Right atrium auricular region (tissue), 2 donors: ENCODE measurements at places on chromosomes 7 and 10.

DNA sequence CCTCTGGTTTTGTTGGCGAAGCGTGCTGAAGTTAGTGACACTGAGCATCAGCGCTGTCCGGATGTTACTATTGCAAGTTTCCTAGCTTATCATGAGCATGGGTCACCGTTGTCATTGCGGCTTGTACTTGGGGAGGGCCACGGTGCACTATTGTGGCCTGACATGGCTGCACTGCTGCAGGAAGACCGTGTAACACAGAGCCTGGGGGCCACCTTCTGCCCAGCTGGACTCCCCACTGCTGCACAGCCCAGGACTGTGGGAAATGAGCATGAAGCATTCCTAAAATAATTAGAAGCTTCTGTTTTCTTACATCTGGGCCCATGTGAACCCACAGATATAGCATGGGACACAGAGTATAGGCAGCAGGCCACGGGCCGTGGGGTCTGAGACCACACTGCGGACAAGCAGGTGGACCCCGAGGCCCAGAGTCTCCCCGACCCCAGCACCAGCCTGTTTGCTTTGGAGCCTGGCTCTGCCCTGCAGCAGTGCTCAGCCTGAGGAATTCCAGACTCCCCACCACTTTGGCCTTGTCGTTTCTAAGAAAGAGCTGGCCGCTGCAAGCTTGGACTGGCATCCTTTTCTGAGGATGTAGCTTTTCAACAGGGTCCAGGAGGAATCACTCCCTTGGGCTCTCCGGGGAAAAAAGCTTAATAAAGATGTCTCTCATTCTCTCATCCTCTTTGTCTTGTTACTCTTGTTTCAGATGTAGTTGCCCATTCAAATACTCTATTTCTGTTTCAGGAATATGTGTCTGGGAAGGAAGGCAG, 179.2 kb downstream of the CCDC3 start:
- no peak for DNase-seq

- DNase-seq = no peak
Measured at GRCh38 chr10:114042895-114043531, 653 bp upstream of the ADRB1 start.

DNA sequence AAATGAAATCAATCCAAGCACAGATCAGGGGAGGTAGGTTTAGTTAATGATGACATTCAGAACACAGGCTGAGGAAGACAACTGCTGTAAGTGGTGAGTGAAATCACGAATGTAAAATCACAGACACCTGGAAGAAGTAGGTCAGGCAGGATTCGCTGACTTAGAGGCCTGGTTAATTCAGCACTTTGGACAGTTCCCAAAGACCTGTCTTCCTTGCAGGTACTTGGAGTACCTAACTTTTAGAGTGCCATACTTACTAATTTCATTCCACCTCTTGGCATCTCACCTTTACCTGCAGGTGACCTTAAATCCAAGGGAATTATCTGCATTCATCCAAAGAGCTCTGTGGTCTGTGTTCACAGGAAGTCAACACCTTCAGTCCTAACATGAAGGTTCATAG, 822.3 kb downstream of the PHTF2 start:
- no peak for DNase-seq

- no peak for DNase-seq
Measured at GRCh38 chr10:34008656-34009055, 674.2 kb upstream of the NRP1 start.

DNA sequence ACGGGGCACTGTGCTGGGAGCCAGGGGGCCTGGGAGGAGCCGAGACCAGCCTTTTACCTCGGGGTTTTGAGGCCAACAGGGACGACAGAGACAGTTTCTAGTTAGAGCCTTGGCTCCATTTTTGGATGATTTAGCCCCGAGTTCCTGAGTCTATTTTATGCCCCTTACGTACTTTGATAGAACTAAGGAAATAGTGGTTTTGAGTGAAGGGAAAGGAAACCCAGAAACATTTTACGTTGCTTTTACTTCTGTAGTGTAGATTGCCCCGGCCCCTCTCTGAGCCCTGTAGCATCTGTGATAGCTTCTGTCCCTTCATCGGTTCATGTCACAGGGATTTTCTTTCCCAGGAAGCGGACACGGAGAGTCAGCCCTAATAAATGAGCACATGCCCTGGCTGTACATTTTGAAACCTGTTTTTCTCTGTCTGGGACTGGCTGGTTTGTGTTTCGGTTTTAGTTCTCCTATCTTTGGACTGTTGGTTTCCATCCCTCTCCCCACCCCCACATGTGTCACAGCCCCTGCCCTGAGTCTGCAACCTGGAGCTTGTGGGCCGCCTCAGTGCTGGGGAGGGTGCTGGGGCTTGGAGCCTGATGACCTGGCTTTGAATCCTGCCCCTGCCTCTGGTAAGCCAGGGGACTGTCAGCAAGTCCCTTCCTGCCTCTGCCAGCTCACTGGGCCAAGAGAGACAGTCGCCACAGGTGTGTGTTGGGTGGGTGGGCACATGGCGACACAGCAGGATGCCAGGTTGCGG, 6.9 kb upstream of the ORAI2 start:
- DNase-seq = no peak

- DNase-seq = peak; percentile 52
Measured at GRCh38 chr10:1274701-1275544, 218.7 kb downstream of the WDR37 start.

GRCh38 chr7:112186300-112186699, 19.9 kb downstream of the DOCK4 start:
- DNase-seq = no peak
